Suprapubic skin (tissue), 4 donors: ENCODE measurements at places on chromosomes 16 and 17.

DNA sequence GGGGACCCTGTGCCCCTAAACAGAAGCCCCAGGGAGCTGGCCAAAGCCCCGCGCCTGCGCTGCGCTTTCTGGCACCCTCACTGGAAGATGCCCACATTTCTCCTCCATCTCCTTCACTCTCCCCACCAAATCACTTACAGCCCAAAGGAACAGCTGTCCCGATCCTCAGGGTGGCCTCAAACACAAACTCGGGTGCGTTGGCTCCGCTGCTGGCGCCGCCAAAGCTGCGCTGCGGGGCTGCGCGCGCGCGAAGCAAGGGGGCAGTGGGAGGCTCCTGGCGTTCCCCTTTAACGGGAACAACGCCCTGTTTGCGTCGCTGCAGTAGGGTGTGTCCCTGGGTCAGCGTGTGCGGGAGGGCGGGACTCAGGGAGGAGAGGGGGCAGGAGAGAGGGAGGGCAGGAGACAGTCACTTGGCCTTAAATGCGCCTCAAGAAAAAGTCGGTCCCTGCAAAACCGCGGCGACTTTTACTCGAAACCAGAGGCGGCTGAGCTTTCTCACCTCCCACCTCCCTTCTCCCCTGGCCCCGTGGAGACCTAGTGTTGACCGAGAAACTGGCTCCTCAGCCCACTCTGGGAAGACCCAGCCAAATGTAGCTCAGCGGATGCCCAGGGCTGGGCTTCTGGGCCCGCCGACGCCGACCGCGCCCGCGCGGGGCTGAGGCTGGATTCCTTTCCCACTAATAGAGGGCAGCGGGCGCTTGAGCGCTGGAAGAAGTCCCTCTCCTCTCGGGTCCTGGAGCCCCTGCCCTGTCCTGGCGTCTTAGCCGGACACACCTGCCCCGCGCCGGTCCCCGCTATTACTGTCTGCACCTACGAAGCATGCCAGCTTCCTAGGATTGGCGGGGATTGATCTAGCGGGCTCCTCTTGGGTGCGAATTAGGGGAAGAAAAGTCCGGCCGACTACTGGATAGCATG, 2.6 kb downstream of the PMP22 start:
- DNase-seq, result peak; percentile 95

GRCh38 chr16:67157892-67158635, 1.6 kb downstream of the TRADD start:
- no peak for DNase-seq

DNA sequence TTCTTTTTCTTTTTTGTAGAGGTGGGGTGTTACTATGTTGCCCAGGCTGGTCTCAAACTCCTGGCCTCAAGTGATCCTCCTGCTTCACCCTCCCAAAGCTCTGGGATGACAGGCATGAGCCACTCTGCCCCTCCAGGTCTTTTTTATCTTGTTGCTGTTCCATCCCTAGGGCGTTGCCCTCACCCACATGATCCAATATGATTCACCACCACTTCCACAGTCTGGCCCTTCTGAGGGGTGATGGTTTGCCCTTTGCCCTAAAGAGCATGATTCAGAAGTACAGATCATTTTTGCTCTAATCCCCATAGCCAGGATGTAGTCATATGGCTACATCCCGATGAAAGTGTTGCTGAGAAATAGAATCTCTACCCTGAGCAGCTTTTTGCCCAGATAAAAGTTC, 18.8 kb downstream of the STX4 start:
- no peak for DNase-seq

DNA sequence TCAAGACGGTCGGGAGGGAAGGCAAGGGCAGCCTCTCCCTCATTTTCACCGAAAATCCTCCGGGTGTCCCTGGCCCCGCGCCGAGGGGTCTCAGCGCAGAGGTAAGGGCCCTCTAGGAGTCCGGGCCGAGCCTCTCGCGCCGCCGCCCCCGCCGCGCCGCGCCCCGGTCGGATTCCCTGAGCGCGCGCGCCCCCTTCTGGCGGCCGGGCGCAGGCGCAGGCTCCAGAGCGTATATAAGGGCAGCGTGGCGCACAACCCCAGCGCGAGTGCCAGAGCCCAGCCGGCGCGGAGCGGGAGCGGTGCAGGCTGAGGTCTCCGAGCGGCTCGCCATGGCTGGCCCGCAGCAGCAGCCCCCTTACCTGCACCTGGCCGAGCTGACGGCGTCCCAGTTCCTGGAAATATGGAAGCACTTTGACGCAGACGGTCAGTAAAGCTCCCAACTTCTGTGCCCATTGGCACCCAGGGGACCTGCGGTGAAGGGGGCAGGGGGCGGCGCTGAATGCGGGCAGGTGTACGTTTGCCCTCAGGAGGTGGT, at the start of gene CALB2:
Gene CALB2 (plus strand): TSS at position 260 of the 535 bp plus-strand sequence. CDS start 70 bp downstream, at position 330.
- DNase-seq, result no peak

- no peak for DNase-seq
These were observed 144.4 kb upstream of the ZFHX3 start for GRCh38 chr16:73192232-73192894.

GRCh38 chr16:86732621-86733295, 154.4 kb downstream of the FOXL1 start:
- no peak for DNase-seq

- no peak for DNase-seq
These were observed 2.8 kb downstream of the USP22 start for GRCh38 chr17:21039839-21040575.

GRCh38 chr16:68528686-68529379, 10.3 kb upstream of the ZFP90 start:
- DNase-seq, result peak; percentile 91

- peak; percentile 93 for DNase-seq
These were observed 94.9 kb downstream of the ANKRD11 start for GRCh38 chr16:89395150-89396142.

- DNase-seq, result no peak
These were observed 54.1 kb downstream of the TOX3 start for GRCh38 chr16:52492789-52493357.

DNA sequence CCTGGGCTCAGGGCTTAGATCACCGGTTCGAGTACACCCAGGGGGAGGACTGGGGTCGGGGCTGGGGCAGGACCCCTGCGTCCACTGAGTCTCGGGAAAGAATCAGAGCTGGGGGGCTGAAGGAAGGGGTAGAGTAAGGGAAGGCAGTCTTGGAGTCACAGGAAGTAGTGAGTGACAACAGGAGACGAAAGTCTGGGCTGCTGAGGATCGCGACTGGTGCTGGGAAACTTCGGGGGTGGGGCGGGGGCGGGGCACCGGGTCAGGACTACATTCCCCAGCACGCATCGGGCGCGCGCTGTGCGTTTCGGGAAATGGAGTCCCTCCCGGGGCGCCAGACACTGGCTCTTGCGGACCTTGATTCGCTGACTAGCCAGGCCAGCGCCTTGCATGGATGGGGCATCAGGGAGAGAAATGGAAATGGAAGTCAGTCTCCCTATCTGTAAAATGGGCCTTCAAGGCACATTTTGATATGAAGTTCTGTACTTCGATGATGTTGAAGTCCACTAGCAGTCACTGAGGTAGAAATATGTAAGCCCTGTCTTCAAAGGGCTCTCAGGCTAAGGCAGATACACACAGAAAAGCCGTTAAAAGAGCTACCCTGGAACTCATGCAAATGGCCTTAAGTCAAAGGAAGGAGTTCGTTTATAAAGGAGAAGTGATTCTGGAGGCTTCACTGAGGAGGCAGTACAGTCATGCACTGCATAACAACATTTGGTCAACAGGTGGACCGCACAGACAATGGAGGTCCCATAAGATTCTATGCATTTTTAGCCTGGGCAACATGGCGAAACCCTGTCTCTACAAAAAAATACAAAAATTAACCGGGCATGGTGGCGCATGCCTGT, 697 bp downstream of the CTF1 start:
- DNase-seq, result peak; percentile 93

DNA sequence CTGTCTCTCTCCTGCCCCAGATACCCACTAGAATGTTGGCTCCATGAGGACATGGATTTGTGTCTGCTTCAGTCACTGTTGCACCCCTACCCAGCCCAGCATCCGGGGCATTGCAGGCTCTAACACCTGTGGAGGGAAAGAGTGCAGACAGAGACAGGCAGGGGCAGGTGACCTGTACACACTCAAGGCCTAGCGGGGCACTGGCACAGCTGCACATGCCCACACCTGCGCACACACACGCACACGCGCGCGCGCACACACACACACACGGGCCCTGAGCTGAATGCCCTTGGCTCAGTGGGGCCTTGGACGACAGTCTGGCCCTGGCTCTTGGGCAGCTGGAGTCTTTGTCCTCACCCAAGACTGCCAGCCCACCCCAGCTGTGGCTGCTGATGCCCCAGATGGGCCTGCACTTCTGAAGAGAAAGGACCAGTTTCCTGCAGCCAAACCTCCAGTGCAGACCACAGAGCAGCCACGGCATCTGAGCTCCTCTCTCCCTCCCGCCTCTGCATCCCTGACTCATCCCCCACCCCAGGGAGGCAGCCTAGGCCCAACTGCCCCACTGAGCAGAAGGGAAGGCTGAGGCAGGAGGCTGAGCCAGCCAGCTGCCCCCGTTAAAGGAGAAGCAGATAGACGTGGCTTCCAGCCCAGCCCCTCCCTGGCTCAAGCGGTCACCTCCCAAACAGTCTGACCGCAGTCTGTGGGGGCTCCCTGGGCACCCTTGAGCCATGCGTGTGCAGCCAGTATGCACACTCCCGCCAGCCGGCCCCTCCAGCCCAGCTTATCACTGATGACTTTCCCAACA, 12.3 kb upstream of the RAI1 start:
- DNase-seq, result no peak
